ENCODE measurements at places on chromosomes 6 and 20.
A peak's percentile ranks its signal among the peaks of the same experiment; 100 is the strongest.

GRCh38 chr20:38143646-38144554 is 21.2 kb downstream of the TGM2 start:
- DNase-seq = no peak

- DNase-seq = no peak
These were observed 118.2 kb downstream of the PACRG start for GRCh38 chr6:162845972-162846371.

GRCh38 chr20:25493137-25493536 is 85.7 kb downstream of the GINS1 start:
- no peak for DNase-seq

- no peak for DNase-seq
These were observed 470.2 kb downstream of the ADGRB3 start for GRCh38 chr6:69105288-69105687.

- no peak for DNase-seq
These were observed 1.1 kb upstream of the MYLK4 start for GRCh38 chr6:2751871-2752270.

GRCh38 chr6:25329982-25330381 is 50.8 kb downstream of the CARMIL1 start:
- DNase-seq = no peak

DNA sequence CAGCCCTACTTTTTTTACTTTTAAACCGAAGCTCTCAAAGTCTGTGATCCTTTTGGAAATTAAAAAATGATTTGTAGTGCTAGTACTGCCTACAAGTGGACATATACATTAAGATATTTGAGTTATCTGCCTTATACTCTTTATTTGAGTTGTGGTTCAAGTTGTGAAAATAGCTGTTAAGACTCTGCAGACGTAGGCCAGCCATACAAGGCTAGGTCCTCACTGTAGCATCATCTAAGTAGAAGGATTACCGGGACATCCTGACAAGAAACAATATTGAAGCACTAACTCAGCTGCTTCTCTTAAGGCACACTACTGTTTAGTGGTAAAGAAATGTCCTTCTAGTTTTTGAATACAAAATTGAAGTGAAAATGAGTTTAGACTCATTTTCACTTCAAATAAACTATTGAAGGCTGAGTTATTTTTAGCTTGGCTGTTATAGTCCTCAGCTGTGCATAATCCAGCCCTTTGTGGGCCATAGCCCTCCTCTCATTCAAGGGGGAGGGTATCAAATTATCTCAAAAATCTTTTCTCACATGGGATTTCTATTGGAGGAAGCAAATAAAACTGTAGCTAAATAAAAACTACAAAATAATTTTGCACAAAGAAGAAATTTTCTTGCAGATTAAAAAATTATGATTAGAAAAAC is 68.1 kb downstream of the JAG1 start:
- no peak for DNase-seq

- no peak for DNase-seq
These were observed 123.7 kb downstream of the MRPL14 start for GRCh38 chr6:44003345-44004061.

DNA sequence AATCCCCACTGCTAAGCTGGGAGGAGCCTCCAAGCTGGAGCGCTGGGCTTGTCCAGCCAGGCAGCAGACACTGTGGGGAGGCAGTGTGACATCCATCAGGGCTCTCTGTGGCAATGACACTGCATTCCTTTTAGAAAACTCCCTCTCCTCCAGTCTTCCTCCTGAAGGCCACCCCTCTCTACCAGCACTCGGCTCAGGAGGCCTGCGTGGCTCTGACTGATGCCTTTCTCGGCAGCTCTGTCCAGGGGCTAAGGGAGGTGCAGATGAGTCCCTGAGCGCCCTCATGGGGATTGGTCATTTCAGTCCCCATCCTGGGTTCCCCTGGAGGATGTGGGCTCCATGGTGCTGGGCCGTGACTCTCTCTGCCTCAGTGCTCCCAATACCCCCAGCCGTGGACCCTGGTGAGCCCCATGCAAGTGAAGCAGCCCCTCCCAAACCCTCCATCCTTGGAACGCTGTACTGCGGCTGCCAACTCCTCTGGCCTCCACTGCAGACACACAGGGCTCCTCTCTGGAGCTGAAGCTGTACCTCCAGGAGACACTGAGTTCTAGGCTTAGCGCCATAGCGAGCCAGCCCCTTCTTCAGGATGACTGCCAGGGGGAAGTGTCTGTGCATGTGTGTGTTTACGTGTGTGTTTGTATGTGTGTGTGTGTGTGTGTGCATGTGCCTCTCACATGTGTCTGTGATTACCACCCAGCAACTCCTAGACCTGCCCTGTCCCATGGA is 209.6 kb downstream of the ERMARD start:
- no peak for DNase-seq

GRCh38 chr20:51489611-51490010 is 52.9 kb downstream of the NFATC2 start:
- DNase-seq = no peak

DNA sequence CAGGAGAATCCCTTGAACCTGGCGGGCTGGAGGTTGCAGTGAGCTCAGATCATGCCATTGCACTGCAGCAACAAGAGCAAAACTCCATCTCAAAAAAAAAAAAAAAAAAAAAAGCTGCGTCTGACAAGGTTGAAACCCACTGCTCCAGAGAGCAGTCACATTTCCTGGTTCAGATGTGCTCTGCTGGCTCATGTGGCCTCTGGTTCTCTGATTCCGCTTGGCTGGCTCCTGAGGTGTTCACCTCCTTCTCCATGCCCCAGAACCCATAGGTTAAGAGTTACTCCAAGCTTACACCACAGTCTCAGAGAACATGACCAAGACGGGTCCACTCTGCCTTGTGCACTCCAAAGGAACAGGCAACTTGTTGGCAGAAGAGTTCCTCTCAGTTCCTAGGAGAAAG is 8.8 kb upstream of the CNR1 start:
- no peak for DNase-seq

DNA sequence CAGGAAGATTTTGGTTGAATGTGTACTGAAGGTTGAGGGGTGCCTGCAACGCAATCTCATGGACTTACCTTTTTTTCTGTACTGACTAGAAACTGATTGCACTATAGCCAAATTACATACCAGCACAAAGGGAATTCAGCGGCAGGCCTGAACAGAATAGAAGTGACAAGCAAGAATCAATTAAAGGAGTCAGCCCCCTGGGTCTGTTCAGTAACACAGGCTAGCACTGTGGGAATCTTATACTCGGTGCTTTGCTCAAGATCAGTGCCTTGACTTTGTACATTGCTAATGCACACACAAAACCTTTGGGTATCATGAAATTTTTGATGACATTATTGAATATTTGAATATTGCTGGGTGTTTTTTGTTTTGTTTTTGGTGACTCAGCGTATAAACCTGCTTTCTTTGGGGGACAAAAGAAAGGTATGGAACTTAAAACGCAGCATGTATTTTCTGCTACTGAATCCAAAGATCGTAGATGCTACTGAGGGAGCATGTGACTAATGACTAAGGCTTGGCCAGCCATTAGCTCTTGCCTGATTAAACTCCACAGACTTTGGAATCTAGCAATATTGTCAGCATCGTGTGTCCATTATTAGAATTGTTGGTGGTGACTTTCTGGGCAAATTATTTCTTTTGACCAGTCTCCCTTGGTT is 236.6 kb downstream of the ARID1B start:
- no peak for DNase-seq

DNA sequence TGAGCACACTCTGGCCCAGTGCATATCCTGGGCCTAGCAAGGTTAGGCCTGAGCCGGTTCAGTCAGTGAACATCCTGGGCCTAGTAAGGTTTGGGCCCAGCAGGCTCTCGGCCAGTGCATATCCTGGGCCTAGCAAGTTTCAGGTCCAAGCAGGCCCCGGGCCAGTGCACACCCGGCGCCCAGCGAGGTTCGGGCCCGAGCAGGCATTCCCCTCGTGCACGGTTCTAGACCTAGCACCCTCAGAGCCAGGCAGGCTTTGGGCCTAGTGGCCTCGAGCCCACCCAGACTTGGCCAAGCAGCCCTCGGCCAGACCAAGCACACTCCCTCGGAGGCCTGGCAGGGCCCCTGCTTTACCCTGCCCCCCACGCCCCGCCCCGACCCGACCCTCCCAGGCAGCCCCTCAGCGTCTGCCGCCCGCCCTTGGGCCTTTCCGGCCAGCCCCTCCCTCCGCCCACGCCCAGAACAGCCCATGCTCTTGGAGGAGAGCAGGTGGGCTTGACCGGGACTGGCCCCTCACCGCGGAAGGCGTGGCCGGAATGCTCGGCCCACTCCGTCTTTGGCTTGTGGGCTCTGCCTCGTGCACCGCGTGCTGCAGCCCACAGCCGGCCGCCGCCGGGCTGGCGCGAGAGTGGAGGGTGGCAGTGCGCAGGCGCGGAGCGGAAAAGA is at the start of gene CTCFL:
CTCFL (minus strand) TSS at position 630 of the 666 bp plus-strand sequence. CDS start 935 bp downstream, outside the sequence.
- no peak for DNase-seq

- no peak for DNase-seq
These were observed 30.2 kb downstream of the ENPP1 start for GRCh38 chr6:131838051-131838450.

GRCh38 chr6:134727081-134727480 is 222.8 kb downstream of the ALDH8A1 start:
- no peak for DNase-seq

GRCh38 chr20:25215521-25215920 is 20.0 kb downstream of the ENTPD6 start:
- no peak for DNase-seq

DNA sequence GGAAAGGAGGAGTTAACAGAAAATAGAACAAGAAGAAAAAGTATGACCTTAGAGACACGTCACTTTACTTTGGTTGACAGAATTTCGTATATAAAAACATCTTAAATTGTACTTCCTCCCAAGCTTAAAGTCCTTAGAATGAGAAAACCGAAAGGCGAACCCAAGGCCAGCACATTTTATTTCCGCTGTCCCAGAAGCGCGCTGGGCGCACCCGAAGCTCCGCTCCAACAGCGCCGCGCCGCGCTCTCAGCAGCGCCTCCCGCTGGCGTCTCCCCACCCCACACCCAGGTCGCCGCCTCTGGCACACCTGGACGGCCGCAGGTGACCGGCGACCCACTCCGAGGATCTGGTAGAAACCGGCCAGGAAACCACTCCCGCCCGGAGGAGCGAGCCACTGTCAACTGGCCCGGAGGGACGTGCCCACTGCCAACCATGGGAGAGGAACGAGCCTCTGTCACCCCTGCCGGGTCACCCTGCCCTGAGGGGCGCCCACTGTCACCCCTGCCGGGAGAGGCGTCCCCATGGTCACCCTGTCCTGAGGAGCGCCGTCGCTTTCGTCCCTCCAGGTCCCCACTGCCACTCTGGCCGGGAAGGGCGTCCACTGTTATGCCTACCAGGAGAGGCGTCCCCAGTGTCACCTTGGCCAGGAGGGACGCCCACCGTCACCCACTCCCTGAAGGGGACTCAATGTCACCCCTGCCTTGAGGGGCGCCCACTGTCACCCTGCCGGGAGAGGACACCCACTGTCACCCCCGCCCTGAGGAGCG is 824 bp downstream of the MPC1 start:
- DNase-seq = peak; percentile 71

GRCh38 chr6:31739639-31740396 is at the start of gene MSH5:
Gene MSH5 (plus strand): TSS chr6:31740005. CDS start chr6:31740467, 462 bp downstream.
- peak; percentile 96 for DNase-seq

DNA sequence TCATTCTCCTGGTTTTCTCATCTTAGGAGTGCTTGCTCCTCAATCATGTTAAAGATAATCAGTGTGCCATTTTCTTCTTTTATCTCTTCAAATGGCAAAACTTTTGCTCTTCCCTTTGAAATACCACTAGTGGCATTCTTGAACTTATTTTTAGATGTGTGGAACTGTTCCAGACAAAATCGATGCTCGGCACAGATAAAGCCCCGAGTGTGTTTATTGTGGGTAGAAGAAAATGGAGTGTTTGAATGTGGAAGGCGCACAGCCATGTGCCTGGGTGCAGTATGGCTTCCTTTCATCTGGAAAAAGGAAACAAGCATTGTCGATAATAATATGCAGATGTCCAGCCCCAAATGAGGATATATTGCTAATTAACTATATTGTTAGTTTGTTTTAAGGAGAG is 42.4 kb downstream of the ISM1 start:
- DNase-seq = no peak

DNA sequence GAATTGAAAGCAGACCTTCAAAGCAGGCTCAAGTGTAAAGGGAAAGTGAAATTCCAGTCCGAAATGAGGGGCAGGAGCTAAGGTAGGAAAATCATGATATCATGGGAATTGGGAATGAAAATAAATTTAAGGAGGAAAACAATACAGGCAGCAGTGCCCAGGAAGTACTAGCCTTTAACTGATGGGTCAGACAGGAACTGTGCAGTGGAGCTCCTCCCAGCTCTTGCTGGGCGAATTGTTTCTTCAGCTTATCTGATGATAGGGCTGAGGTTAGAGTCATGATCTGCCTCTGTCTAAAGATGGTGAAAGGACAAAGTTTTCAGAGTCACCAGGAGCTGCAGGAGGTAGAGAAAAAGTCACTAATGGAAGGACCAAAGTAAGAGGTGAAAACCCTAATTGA is 457.9 kb upstream of the PTCHD4 start:
- DNase-seq = no peak

GRCh38 chr6:17957086-17957485 is 30.3 kb downstream of the KIF13A start:
- no peak for DNase-seq

DNA sequence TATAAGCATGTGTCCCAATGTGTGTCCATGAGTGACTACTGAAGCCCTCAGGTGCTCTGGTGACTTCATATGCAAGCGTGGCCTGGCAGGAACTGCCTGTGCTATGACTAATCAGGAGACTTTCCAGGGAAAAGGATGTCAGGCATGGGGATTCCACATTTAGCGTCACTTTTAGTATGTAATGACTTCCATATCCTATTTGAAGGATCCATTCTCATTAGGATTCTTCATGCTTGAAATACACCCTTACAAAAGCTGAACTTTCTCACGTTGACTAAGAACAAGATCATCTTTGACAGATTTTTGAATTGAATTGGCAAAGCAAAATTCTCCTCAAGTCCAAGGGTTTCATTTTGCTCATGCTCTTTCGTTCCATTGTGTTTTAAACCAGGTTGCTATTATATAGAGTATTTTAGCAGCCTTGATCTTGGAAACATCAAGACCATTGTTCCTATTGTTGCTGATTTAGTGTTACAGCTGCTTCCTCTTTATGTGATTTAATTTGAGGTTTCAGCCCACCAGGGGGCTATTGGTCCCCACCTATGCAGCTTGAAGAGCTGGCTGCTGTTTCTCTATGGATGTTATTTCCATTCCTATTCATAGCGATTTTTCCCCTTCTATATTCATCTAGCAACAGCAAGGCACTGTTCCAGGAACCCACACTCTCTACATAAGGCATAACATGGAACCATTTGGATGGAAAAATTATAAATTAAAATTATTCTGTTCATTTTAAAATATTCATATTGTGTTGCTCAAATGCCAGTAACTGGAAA is 418.6 kb downstream of the CDKAL1 start:
- DNase-seq = no peak

DNA sequence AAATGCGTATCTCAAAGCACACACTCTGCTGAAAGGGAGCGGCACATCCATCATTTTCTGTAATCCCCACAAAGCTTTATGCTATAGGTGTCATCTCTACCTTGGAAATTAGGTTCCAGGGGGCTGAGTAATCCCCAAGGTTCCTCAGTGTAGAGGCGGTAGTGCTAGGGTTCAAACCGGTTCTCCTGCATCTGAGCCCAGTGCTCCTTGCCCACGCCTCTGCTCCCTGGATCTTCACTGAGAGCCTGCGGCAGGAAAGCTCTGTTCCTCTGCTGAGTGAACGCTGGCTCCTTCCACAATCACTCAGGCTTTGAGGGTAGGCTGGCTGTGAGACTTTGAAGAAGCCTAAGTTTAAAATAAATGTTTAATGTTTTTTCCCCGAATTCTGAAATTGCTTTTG is 24.9 kb downstream of the SLC22A23 start:
- no peak for DNase-seq

GRCh38 chr20:41318271-41318649 is 729 bp upstream of the ZHX3 start:
- DNase-seq = no peak

- no peak for DNase-seq
These were observed 142.7 kb upstream of the GGTLC1 start for GRCh38 chr20:24131281-24131680.
